ENCODE measurements at places on chromosomes 7 and 10.
A peak's percentile ranks its signal among the peaks of the same experiment; 100 is the strongest.

- no peak for DNase-seq
Measured at GRCh38 chr7:140304191-140304799, 94.0 kb downstream of the SLC37A3 start.

- DNase-seq, result no peak
Measured at GRCh38 chr7:108057951-108058481, 55.1 kb upstream of the LAMB1 start.

GRCh38 chr7:151248346-151249033 lies at the start of gene SMARCD3:
Gene SMARCD3, minus strand, starts transcription at chr7:151248694. Its CDS starts 132 bp downstream, at chr7:151248562.
- peak; percentile 87 for DNase-seq

- no peak for DNase-seq
Measured at GRCh38 chr10:129785536-129785981, 178.5 kb downstream of the EBF3 start.

- DNase-seq, result no peak
Measured at GRCh38 chr10:7383442-7383841, 27.4 kb downstream of the SFMBT2 start.

GRCh38 chr7:41886262-41886900 lies 183.5 kb upstream of the INHBA start:
- no peak for DNase-seq

DNA sequence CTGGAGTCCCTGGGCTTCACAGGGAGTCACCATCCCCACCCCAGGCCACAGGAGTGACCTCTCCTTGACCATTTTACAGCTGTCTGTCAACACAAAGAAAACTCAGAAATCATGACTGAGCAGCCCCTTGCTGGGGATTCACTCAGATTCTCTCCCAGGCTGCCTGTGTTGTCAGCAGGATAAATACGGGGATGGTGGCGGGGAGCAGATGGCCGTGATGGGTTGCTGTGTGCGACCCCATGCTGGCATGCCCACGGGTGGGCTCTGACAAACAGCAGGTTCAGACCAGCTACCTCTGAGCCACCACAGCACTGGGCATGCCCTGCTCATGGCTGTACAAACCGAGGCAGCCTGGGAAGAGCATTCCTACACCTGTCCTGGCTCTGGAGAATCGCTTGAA lies 136.1 kb downstream of the SLIT1 start:
- no peak for DNase-seq

- peak; percentile 25 for DNase-seq
Measured at GRCh38 chr7:20797462-20798080, 10.9 kb upstream of the SP8 start.

DNA sequence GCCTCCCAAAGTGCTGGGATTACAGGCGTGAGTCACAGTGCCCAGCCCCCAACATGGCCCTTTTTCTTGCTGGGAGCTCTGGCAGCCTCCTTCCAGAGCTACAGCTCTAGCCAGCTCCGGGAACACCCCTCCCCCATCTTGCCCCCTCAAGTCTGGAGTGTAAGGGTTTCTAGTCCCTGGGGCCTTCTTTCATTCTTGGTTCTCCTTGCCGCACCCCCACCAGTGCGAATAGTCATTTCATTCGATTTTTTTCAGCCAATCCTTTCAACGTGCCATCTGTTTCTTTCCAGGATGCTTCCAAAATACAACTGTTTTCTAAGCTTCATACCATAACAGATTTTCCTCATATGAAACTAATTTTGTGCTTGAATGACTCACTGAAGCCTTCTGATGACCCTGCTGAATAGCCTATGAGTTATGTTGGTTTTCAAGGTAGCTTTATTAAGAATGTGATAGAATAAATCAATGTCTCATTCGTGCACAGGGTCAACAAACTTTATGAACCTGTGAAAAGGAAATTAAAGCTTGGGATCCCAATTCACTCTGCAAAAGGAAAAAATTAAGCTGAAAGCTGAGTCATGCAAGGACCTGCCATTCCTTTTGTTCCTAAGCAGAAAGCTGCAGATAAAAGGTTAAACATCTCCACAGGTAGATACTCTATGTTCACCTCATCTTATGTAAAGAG lies 38.6 kb downstream of the CDC14C start:
- no peak for DNase-seq

GRCh38 chr7:106795877-106796231 lies 69.2 kb upstream of the PIK3CG start:
- no peak for DNase-seq

- DNase-seq, result no peak
Measured at GRCh38 chr10:79361726-79362397, 14.6 kb downstream of the PPIF start.

DNA sequence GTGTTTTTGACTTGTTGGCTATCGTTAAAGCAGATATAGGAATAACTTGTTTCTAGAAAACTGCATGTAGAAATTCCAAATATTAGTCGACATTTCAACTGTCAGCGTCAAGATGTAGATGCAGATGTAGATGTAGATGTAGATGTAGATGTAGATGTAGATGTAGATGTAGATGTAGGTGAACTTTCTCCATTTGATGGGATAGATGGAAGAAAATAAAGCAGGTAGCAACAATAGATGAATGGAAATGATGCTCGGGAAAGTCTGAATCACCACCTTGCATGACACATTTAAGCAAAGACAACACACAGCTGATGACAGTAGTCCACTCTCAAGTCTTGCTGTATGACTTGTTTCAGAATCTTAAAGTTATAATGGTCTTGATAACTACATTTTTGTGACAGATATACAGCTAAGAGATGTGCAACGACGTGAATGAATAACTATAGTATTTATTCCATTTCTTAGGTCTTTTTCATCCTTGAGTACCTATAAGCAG lies 53.5 kb downstream of the SND1 start:
- no peak for DNase-seq

- DNase-seq, result no peak
Measured at GRCh38 chr7:87152897-87153641, 816 bp downstream of the DMTF1 start.

Data from HuH-7.5 (cell line).